Activated naive CD8-positive, alpha-beta T cell treated with anti-CD3 and anti-CD28 coated beads, Interleukin-2, amount 10 ng/mL, durations not matched to agents 7 days and 5 days (primary cell): ENCODE measurements at places on chromosomes 3 and 15. TPM values are rescaled to one million over a fixed set of nuclear protein-coding genes. Genes with fewer than 3 reads are reported as not detected.
A peak's percentile ranks its signal among the peaks of the same experiment; 100 is the strongest.

Gene HHATL
- total RNA-seq, result not detected

Gene CCR9
- total RNA-seq, result 21.6 TPM

Gene NR2E3
- total RNA-seq, result not detected

Gene GOLGA6L24
- total RNA-seq, result not detected

Gene AHSG
- total RNA-seq, result not detected

- no peak for DNase-seq
These were observed 98.9 kb upstream of the SPRED1 start for GRCh38 chr15:38153781-38154180.

GRCh38 chr3:113287111-113287802 is 75.9 kb downstream of the BOC start:
- DNase-seq, result no peak

- no peak for DNase-seq
These were observed 45.8 kb upstream of the SENP5 start for GRCh38 chr3:196821806-196822355.

DNA sequence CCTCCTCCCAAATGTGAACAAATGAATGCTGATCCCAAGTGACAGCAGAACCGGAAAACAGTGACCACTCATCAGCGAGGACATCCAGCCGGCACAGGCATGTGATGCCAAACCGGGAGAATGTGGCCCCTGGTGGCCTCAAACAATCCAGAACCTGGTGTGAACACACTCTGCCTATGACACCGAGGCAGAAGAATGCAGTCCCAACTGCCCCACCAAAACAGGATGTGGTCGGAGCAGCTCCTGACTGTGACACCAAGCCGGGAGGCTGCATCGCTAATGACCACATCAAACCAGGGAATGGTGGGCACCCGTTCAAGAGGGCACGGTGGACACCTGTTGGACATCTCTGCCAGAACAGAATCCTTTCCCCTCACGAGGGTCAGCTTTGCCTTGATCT is 15.4 kb downstream of the SCN5A start:
- no peak for DNase-seq

DNA sequence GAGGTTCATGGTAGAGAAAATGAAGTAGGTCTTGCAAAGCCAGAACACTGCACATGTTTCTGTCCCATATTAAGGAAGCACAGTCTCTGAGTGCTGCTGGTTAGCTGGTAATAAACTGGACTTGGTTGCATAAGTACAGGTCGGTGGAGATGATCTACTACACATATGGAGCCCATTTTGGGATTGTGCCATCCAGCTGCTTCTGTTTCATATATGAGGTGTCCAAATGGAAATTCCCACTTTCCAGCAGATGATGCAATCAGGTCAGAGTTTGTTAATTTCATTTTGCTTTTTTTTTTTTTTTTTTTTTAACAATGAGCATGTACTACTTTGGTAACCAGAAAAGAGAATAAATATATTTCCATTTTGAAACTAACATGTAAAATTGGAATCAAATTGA is 122.6 kb downstream of the SATB1 start:
- no peak for DNase-seq

DNA sequence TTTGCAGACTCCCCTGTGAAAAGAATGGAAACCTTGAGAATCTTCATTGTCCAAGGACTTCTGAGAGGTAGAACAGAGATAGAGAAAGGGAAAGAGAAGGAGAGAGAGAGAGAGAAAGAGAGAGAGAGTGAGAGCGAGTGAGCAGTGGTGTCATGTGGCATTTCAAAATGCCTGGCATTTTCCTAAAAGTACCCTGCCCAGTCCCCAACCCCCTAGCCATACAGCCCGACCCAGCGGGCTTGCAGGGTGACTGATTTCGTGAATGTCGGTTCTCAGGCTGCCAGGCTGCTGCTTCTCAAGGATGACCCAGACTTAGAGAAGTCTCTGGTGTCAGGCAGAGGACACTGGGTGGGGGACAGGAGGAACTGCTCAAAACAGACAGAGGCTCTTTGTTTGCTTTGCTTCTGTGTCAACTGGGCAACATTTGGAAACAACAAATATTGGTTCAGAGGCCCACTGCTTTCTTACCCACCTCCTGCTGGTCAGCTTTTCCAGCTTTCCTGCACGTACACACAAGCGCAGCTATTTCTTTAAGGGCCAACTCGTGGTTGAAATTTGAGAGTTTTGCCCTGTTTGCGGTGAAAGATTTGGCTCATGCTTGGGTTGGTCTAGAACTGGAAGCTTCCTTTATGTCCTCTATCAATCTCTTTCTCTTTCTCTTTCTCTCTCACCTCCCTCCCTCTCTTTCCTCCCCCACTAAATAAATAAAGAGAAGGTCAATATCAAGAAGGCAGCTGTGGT is 3.7 kb upstream of the TF start:
- DNase-seq, result no peak

DNA sequence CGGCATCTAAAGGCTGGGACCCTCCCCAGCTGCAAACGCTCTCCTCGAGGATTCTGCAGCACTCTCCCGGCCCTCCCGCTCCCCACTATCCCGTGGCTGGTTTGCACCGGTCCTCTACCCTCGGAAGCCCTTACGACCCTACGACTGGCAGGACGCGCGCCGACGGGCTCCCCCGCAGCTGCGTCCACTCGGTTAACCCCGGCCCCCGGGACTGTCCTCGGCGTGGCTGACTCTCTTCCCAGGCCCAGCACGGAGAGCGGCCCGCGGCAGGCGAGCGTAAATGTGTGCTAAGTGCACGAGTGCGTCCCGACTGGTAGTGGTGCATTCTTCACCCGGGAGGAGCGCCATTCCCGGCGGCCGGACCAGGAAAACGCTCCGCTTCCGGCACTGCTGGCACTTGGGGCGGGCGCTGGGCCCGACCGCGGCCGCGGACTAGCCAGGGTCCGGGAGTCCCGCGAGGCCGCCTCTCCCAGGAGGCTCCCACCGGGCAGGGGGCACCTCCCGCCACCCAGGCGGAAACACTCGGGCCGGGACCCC is 508 bp downstream of the GORASP1 start:
- no peak for DNase-seq

- no peak for DNase-seq
These were observed 552.6 kb downstream of the NSUN3 start for GRCh38 chr3:94615275-94616065.

- DNase-seq, result no peak
These were observed 810 bp downstream of the TMEM62 start for GRCh38 chr15:43134157-43134635.

DNA sequence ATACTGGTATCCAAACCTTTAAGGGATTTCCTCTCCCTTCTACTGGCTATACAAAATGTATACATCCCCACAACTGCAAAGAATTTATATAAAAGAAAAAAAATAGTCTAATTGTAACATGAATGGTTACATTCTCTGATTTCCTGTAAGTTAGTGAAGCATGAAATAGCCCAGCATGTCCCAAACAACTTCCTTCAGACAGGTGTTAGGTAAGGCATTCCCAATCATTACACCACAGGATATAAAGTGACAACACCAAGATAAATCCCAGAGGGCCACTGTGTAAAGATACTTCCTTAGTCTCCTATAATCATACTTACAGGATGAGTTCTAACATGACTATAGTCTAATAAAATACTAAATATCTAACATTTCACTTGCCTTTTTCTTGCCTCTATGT is 7.6 kb downstream of the CMTM6 start:
- no peak for DNase-seq

DNA sequence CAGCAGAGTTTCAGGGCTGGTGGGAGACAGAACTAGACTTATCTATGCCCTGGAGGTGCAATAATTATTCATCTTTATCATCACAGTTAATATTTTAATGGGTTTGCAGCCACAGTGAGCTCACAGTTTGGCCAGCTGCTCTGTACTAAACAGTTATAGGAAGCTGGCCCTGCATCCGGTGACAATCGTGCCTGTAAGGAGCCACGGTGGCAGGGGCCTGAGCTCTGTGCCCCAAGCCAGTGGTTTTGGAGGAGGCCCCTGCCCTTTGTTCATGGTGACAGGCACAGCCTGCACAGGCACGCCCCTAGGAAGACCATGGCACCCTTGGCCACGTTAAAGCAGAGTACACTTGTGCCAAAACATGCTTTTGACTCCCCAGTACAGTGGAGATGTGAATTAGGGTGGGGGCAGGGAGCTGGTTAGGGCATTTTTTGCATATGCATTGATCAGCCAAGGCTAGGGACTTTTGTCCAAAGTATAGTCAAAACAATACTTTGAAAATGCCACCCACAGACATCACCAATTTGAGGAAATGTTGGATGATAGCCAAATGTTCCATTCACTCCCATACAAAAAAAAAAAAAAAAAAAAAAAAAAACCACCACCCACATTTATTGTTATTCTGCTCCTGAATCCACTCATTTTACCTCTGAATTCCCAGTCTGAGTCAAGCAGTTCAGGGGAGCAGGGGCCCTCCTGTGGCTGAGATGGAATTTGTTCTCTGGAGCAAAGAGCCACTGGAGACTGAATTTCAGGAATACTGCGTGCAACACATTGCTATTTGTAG is 3.4 kb upstream of the RFTN1 start:
- peak; percentile 47 for DNase-seq

DNA sequence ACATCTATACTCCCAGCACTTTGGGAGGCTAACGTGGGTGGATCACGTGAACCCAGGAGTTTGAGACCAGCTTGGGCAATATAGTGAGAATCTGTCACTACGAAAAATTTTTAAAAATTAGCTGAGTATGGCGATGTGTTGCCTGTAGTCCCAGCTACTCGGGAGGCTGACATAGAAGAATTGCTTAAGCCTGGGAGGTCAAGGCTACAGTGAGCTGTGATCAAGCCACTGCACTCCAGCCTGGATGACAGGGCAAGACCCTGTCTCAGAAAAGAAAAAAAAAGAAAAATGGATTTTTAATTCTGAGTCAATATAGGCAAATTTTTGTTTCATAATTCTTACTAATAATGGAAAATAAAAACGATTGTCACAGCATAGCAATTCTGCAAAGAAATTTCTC is 13.3 kb downstream of the C3orf49 start:
- DNase-seq, result no peak

GRCh38 chr3:171257251-171258203 is 202.7 kb downstream of the TNIK start:
- no peak for DNase-seq

- no peak for DNase-seq
These were observed 262.4 kb upstream of the PROK2 start for GRCh38 chr3:72047221-72047871.

DNA sequence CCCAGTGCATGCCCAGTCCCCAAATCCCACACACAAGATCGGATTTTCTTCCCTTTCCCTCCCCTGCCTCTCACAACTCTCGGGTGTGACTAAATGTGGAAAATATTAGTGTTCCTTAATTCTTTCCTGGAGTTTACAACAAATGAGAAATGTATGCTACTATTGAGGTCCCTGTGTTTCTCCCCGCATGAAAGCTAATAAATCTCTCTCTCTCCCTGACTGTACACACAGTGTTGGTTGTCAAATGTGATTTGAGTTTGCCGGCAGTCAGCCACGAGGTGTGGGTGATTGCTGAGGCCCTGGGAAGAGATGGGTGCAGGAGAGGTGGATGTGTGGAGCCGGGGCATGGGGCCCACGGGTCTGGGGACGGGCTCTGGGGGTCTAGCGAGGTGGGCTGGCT is 161.4 kb upstream of the IQSEC1 start:
- DNase-seq, result no peak
